NCI-H2171 (cell line): ENCODE measurements at places on chromosomes 1 and 21.

- no peak for DNase-seq
These were observed 133.7 kb downstream of the CAPN8 start for GRCh38 chr1:223531742-223532341.

DNA sequence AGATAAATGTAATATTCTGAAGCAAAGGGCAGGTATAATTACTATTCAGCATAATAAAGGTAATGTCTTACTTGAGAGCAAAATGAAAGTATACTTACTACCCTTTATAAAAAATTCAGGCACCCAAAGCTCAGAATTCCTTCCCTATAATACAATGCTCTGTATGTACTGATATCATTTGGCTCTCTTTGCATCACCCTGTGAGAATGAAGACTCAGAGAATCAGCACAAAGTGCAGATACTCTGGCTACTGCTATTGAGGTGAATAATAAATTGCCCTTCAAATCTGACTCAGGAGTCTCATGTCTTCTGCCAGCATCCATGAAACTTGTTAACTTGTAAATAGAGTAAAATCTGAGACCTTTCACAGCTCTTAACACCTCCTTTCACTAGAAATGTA, 108.5 kb upstream of the KCTD3 start:
- no peak for DNase-seq

DNA sequence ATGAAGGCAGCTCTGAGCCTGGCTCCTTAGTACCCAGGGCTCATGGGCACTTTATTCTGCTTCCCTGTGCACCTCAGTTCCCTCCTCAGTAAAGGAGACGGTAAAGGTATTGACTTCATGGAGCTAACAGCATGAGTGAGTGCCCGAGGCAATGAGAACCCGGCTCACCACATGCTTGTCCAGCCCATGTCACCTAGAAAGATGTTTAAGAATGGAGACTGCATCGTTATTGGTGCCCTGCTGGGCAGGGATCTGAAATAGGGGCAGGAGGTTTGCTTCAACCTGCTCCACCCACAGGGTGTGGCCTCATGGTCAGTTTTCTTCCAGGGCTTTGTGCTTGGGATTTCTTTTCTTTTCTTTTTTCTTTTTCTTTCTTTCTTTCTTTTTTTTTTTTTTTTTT, 7.0 kb upstream of the KCNE1 start:
- no peak for DNase-seq

GRCh38 chr1:152543820-152544219, 22.8 kb downstream of the LCE3E start:
- DNase-seq = no peak

DNA sequence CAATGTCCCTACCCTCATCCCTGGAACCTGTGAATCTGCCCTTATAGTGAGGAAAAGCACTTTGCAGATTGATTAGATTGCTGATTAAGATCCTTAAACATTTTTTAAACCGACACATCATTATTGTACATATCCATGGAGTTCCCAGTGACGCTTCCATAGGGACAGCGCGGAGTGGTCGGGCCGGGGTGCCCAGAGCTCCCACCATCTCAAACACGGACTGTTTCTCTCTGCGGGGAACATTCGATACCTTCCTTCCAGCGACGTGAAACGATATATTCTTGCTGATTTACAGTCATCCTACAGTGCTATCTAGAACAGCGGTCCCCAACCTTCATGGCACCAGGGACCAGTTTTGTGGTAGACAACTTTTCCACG, 4.0 kb downstream of the KRTAP10-12 start:
- no peak for DNase-seq

DNA sequence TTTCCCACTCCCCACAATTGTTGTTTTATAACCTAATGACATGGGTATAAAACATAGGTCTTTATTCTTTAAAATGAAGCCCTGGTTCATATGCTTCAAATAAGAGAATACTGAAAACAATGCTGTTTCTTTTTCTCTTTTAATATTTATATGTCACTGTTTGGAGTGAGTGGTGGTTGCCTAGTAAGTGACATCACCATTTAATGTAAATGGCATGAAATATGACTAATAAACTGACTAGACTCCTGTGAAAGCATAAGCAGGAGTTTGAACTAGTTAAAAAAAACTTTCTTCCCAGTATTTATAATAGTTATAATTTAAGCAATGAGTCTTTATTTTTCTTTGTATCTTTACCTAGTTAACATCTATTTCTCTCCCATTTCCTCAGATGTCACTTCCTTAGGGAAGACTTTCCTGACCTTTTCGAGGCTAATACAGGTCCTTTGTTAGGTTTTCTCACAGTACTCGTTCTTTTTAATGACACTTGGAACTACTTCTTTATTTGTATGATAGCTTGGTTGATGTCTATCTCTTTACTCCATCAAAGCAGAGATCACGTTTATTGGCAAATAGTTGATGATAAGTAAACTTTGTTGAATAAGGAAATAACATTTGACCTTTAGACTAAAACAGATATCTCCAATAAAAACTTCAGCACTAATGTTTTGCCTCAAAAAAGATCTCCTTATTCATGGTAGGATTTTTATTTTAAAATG, 105.4 kb upstream of the PDC start:
- no peak for DNase-seq

GRCh38 chr21:36706951-36707762, 8.2 kb downstream of the SIM2 start:
- no peak for DNase-seq

DNA sequence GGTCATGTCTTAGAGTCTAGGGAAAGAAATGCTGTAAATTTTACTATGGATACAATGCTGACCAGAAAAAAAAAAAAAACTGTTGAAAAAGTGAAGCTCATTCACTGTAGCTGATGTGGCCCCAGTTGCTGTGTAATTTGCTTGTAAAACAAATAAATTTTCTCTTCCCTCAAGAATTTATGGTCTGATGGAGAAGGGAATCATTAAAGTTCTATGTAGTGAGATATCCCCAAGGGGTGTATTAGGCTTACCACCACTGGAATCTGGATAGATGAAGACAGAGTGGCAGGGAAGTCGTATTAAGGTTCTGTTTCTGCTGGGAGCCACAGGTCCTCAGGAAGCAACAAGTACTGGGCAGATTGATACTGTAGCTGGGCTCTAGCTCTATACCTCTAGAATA, 860.0 kb downstream of the LTN1 start:
- no peak for DNase-seq

DNA sequence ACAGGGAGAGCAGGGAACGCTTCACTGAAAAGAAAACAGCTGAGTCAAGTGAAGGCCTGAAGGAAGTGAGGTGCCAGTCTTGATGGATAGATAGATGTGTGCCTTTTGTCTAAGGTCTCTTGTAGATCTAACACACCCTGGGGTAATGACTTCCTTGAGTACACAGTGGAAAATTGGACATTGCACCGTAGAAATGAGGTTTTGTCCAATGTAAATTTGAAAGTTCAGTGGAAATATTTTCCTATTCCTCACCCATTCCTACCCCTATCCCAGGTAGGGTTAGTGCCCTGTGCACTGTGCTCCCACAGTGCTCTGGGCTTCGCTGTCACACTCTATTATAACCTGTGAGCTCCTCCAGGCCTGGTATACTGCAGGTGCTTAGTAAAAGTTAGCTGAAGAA, 24.3 kb downstream of the ZMYND12 start:
- DNase-seq = no peak

- DNase-seq = no peak
These were observed 21.9 kb upstream of the PIK3CD start for GRCh38 chr1:9629445-9630201.

- no peak for DNase-seq
These were observed 29.1 kb downstream of the SMYD2 start for GRCh38 chr1:214310010-214310409.

DNA sequence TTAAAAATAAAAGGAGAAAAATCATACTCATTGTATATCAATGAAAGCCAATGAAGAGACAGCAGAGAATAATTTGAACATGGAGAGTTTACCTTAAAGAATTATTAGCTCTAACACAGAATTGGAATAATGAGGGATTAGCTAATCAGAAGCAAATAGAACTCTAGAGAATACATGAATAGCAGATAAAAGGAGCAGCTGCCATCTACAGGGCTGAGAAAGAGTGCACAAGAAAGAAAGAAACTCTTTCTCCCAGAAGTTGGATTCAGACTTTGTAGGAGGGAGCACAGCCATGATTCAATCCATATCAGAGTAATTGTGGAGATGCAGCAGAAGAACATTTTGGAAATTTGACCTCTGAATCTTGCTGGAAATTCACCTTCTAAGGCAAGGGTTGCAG, 1171.2 kb downstream of the PLA2G4A start:
- DNase-seq = no peak

DNA sequence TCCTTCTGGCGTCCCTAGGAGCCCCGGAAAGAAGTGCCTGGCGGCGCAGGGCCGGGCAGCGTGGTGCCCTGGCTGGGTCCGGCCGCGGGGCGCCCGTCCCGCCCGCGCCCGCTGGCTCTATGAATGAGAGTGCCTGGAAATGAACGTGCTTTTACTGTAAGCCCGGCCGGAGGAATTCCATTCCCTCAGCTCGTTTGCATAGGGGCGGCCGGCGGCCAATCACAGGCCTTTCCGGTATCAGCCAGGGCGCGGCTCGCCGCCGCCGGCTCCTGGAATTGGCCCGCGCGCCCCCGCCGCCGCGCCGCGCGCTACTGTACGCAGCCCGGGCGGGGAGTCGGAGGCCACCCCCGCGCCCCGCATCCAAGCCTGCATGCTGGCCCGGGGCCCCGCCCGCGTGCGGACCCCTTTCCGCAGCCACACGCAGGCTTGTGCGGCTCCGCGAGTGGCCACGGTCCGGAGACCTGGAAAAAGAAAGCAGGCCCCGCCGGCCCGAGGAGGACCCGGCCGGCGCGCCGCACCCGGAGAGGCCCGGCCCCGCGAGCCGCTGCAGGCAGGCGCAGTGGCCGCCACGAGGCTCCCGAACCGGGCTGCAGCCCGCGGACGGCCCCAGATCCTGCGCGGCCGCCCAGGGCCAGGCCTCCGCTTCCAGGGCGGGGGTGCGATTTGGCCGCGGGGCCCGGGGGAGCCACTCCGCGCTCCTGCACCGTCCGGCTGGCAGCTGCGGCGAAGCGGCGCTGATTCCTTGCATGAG, 160.4 kb downstream of the RUNX1 start:
- peak; percentile 87 for DNase-seq

GRCh38 chr1:209353053-209353452, 230.5 kb upstream of the CAMK1G start:
- no peak for DNase-seq

DNA sequence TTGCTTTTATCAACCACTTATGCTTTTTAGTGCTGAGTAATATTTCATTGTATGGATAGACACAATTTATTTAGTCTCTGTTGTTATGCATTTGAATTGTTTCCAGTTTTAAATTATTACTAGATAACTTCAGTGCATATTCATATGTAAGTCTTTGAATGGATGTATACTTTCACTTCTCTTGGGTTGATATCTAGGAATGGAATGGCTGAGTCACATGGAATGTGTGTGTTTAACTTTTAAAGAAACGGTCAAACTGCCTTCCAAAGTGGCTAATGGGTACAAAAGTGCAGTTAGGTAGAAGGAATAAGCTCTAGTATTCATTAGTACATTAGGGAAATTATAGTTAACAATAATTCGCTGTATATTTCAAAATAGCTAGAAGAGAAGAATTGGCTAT, 82.4 kb downstream of the NPHS2 start:
- DNase-seq = no peak

DNA sequence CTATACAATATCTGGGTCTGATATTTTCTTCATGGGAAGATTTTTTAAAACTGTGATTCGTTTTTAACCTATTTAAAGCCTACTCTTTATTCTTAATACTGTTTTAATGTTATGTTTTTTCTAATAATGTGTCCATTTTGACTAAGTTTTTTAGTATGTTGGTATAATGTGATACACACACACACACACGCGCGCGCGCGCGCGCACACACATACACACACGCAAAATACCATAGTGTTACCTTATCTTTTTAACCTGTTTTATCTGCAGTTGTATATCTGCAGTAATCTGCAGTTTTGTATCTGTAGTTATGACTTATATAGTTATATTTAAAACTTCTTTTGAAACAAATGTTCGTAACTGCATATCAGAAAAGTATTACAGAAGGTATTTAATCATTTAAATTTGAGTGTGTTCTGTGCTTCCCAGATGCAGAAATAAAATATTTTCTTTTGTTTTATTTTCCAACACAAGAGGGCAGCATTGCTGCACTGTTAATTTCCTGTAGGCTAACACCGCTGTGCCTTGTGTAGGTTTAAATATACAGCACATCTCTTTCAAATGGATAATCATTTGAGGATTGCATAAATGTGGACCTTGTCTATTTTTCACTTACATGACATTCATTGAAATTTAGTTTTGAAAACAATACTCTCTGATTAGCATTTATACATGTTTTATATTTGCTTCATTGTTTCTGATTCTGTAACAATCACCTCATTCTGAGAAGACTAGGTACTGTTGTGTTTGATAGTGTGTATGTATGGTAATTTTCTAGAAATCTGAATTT, 166.1 kb downstream of the PDE4B start:
- DNase-seq = peak; percentile 14

GRCh38 chr1:192442736-192443135, 125.9 kb downstream of the RGS21 start:
- no peak for DNase-seq

GRCh38 chr1:27435566-27436203, 43.3 kb downstream of the GPR3 start:
- DNase-seq = no peak

- DNase-seq = no peak
These were observed 112.5 kb upstream of the KCNK2 start for GRCh38 chr1:214970016-214970415.

DNA sequence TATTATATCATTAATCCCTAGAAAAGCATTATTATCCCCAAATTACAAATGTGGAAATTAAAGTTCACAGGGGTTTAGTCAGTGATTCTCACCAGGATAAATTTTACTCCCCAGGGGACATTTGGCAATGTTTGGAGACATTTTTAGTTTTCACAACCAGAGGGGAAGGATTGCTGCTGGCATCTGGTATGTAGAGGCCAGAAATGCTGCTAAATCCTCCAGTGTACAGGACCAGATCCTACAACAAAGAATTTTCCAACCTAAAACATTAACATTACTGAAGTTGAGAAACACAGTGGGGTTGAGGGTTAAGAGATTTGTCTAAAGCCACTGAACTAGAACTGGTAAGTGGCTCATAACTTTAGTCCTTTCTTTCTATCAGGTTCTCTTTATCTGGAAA, 162.0 kb upstream of the SYT6 start:
- no peak for DNase-seq

DNA sequence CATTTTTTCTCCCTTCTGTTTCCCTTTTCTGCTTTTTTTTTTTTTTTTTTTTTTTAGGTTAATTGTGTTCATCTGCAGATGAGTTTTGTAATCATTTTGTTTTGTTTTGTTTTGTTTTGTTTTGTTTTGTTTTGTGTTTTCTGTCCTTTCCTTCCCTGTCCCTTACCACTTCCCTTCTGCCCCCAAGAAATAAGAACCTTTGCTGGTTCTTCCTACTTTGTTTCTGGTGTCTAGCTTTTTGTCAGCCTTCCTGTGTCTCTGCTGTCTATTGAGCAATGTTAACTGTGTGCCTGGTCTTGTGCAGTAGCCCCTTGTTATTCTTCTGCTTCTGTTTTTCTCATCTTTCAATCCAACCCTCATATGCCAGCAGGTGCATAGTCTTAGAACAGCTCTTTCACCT, 46.0 kb downstream of the MPZL1 start:
- DNase-seq = no peak

- DNase-seq = no peak
These were observed 41.2 kb downstream of the RRAGC start for GRCh38 chr1:38818175-38818976.
